ENCODE measurements at places on chromosomes 7 and 10.

DNA sequence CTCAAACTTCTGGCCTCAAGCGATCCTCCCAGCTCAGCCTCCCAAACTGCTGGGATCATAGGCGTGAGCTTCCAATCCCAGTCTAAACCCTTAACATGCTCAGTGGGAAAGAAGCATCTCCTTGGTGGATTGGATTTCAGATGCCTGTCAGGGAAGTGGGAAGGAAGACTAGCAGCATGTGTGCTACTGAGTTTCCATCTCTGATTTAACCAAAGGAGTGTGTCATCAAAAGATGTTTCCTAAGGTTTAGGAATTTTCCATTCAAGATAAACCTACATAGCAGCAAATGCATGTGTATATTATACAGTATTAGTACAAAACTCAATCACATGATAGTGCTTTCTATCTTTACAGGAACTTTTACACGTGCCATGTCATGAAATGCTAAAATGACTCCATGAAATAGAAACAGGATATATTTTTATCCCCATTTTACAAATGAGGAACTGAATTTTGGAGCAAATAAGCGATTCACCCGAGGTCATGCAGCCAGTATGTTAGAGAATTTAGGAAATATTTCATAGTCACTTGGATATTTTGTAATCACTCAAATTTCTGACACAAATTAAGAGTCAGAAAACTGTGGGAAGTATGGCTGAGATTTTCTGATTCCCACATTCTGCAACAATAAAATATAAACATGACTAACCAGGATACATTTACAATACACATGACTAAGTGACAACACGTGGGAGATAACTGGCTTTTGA is 11.4 kb upstream of the TMEM26 start:
- no peak for DNase-seq

DNA sequence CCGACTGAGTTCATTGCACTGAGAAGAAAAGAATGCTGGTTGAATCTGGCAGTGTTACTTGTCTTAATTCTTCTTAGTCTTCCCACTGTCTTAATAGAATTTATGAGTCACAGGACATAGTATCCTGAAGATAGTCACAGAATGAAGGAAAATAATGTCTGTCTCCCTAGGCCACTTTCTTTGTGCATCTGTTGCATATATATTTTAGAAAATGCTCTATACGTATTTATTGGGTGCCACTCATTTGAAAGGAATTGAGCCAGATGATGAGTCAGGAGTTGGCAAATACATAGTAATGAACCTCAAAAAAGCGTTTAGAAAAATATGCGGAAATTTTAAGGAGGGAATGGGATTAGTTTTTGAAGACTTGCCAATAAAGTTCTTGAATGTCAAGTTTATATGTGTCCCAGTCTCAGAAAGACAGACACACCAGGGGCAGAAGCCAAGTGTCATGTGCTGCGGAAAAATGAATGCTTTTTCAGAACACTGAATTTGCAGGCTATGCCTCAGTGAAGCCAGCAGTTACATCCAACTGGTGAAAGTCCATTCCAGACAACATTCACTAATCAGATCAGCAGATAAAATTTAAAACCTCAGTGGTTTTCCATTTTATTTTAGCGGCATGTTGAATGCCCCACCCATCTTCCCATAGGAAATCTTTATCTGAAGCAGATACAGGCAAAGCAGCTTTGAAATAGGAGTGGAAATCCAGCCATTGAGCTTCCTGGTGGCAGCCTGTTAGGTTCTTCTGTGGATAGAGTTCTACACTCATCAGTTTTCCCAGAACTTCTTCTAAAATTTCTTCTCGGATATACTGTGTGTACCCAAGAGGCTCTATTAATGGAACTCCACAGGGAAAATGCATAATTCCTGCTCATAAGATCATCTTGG is 308.4 kb downstream of the BICC1 start:
- no peak for DNase-seq

DNA sequence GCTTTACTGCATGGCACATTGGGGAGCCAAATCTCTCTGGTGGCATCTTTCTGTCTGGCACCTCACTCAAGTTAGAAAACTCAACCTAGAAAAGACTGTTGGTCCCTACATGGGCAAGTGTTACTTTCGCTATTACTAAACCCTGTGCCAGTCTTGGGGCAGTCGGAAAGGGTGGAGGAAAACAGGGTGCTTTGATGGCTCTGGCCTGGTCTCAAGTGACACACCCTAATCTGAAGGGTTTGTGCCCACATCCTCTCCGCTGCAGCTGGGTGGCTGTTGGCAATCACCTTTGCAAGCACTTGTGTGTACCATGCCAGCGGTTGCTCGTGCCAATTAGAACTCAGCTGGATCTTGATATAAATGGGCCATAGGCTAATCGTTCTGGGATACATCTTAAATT is 159.8 kb upstream of the ITGB1 start:
- no peak for DNase-seq

DNA sequence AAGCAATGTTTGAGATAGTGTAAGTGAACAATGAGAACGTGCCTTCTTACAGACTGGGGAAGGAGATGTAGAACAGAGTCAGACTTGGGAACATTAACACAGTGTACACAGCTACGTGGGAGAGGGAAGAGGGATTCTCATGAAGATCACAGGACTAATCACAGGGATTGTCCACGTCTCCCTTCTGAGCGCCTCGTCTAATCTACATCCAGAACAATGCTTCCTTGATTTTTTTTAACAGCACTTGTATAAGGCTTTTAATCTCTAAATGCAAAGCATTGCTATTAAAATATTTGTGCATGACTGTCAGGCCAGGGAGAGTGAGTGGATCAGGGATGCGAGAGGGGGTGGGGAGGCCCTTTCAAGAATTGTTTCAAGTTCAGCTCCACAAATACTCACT is 62.7 kb downstream of the MET start:
- no peak for DNase-seq

Measured in 8988T (cell line).